ENCODE measurements at places on chromosomes 1 and 21. TPM values are rescaled to one million over a fixed set of nuclear protein-coding genes. Genes with fewer than 3 reads are reported as not detected.
A peak's percentile ranks its signal among the peaks of the same experiment; 100 is the strongest.

BSND gene
- total RNA-seq = not detected

DNA sequence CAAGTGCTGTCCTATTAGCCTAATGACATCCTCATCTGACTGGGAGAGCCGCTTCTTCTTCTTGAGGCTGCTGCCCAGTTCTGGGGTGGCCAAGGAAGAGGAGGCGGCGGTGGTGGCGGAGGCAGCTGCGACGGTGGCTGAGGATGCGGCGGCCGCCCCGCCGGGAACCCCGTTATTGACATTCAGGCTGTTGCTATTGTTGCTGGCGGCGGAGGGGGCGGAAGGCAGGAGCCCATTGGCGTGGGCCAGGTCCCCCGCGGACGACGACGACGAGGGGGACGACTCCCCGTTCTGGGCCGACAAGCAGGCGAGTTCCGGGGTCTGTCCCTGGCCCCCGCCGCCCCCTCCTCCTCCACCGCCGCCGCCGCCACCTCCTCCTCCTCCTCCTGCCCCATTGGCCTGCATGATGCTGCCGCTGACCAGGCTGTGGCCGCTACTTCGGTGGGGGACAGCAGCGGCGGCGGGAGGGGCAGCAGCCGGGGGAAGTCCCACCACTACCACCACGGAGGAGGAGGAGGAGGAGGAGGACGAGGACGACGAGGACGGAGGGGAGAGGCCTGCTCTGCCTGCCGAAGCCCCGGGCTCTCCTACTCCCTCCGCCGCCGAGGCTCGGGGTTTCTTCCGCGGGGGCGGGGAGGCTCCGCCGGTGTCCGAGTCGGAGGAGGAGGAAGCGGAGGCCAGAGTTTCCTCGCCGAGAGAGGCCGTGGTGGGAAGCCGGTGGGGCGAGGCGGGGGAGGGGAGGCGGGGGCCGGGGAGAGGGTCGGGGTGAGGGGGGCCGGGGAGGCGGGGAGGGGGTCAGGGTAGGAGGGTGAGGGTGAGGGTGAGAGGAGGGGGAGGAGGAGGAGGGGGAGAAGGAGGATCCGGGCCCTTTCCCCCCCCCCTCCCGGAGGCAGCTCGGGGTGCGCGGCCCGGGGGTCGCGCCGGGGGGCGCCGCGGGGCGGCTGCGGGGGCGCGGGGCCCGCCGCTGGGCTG lies 610 bp downstream of the WDR26 start:
- H3K27ac ChIP-seq = peak overlapping the region; percentile 97
- H3K4me1 ChIP-seq = peaks cover 52% of the 10 kb centered on the region
- no peaks in the 10 kb centered on the region for H3K27me3 ChIP-seq

DCDC2B gene
- total RNA-seq = not detected

DNA sequence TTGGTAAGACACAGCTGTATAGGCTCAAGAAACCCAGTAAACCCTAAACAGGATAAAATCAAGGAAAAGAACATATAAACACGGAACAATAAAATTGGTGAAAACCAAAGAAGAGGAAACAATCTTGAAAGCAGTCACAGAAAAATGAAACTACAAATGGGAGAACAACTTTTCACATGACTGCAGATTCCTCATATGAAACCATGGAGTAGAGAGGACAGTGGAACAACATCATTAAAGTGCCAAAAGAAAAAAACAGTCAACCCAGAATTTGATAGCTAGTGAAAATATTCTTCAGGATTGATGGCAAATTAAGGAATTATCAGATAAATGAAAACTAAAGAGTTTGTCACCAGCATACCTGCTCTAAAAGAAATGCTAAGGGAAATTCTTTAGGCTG lies 23.9 kb upstream of the B3GALT5 start:
- no peak for DNase-seq
- peaks cover 3% of the 10 kb centered on the region for H3K27me3 ChIP-seq
- no peaks in the 10 kb centered on the region for H3K36me3 ChIP-seq
- no peak overlapping the region for H3K27ac ChIP-seq
- no peaks in the 10 kb centered on the region for H3K4me1 ChIP-seq

DNA sequence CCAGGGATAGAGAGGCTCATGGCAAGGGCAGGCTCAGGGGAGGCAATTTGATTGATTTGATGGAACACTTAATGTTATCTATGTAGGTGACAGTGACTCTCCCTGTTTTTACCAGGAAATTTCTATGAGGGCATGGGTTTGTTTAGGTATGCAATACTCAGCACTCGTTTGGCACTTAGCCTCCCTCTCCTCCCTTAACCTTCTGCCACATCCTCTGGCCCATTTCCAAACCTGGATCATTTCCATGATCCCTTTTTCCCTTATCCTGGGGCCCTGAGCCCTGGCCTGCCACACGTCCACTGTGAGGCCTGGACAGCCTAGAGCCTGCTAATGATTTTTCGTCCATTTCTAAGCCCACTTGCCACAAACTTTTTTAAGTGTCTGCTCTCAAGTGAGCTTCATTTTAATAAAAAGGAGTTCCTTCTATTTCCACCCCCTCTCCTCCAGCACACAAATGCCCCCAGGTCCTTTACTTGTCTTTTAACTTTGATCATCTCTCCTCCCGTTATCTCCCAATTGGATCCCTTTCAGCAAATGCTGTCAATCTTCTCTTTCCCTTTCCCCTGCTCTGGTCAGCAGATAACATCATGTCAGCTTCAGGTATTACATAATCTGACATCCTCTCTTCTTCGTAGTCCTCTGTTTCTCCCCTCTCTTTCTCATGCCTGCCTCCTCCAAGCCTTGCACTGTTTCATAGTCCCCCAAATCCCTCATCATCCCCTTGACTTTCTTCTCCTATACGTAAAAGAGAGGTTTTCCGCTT lies 37.8 kb upstream of the GADD45A start:
- no peaks in the 10 kb centered on the region for H3K27me3 ChIP-seq
- no peaks in the 10 kb centered on the region for H3K36me3 ChIP-seq
- H3K4me3 ChIP-seq = no peak overlapping the region
- no peak overlapping the region for H3K27ac ChIP-seq
- H3K4me1 ChIP-seq = no peaks in the 10 kb centered on the region

Data from activated CD4-positive, alpha-beta memory T cell treated with anti-CD3 and anti-CD28 coated beads for 36 hours (primary cell).